Aorta (tissue), 5 donors: ENCODE measurements at places on chromosomes 7 and 10.
A peak's percentile ranks its signal among the peaks of the same experiment; 100 is the strongest.

DNA sequence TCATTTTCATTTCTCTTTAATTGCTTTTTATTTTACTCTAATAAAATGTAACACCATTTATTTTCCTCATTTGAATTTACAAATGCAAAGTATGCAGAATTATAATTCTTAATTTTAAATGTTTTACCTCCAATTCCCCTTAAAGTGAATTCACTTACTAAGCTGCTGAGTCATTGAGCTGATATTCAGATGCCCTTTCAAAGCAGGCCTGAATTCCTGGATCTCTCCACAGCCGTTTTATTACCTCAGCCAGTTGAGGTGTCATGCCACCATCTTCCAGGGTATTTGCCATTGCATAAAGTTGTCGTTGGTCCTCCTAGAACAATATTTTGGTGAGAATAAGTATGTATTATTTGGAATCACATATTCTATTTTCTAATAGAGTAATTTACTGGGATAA lies 33.2 kb downstream of the GNAT3 start:
- no peak for DNase-seq

DNA sequence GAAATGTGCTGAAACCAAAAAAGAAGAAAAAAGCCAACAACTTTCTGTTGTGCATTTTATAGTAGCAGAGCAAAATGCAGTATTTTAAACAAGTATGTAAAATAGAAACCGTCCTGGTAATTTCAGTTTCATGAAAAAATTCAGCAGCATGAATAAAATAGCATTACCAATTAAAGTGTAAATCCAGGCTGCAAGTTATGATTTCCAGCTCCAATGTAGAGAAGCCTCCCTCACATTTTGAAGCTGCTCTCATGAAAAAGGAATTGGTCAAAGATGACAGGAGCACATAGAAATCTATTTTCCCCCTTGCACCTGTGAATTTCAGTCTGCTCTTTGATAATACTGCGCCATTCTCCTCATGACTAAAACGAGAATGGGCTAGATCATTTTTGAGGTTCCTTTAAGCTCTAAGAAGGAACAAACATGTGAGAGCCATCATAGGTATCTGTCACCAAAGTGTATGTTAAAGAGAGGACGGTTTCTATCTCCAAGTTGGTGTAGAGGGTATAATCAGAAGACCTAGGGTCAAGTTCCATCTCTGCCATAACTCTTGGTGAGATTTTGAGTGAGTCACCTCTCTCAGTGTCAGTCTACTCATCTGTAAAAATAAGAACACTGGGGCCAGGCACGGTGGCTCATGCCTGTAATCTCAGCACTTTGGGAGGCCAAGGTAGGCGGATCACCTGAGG lies 107.5 kb downstream of the MTPAP start:
- no peak for DNase-seq

- DNase-seq = no peak
Measured at GRCh38 chr10:14413523-14413922, 82.8 kb upstream of the FRMD4A start.

DNA sequence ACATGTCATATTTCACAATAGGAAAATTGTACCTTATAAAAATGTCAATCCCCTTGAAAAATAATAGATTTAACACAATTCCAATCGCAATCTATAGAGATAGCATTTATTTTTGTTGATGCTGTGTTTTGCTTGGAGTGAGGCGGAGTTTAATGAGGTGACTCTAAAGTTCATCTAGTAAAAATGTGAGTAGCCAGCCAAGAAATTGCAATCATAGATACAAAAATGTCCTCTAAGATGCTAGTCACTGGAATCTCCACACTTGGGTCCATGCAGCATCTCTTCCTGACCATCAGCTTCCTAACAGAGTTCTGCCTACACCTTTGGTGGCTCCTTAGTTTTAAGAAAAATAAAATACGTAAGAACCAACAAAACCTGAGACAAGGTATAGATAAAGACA lies 44.9 kb downstream of the GLI3 start:
- no peak for DNase-seq

GRCh38 chr10:5942001-5942400 lies 35.3 kb downstream of the IL15RA start:
- peak; percentile 74 for DNase-seq

DNA sequence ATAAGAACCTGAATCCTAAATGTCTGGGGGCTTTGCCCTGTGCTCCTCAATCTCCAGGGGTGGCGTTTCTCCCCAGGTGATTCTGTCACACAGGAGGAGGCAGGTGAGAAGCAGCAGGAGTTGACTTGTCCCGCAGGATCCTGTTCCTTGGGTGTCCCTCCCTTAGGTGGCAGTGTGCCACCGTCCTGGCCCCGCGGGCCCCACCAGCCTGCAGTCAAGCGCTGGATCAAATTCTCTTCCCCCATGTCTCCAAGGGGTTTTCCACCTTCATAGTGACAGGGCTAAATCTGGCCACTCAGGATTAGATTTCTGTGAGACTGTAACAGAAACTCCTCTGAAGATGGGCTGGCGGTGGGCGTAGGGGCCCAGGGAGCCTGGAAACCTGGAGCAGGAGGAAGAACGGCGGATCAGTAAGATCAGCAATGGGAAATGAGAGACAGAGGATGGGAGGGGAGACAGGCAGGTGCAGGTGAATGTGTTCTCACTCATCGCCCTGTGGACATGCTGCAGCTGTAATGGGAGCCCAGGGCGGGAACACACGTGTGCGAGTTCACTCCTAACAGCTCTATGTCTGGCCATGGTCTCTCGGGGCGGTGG lies 329.2 kb upstream of the COBL start:
- no peak for DNase-seq

- no peak for DNase-seq
Measured at GRCh38 chr10:67612577-67613537, 83.1 kb downstream of the CTNNA3 start.

GRCh38 chr7:96822824-96823223 lies 113.2 kb upstream of the SEM1 start:
- no peak for DNase-seq

DNA sequence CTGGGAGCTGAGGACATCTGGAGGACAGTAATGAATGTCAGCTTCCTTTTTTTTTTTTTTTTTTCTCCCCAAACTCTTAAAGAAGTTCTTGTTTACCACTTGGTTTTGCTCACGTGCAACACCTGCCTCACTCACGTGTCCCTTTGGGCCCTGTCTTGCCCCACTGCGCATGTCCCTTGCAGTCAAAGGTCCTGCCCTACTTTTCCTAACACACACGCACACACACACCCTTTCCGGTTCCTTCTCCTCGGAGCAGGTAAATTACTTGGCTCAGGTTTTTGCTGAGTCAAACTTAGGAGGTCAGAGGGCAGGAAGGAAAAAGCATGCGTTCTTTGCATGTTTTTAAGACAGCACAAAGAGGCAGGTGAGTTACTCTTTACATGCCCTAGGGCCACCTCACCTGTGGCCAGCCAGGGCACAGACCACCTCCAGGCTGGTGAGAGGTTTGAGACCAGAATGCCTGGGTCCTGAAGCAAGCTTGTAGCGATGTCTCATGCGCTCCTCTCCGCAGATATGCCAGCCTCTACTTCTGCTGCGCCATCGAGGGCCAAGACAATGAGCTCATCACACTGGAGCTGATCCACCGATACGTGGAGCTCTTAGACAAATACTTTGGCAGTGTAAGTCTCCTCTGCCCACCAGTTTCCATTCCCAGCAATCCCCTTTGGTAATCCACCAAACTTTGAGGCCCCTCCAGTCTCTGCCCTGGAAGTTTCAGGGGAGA lies 2.8 kb downstream of the AP1S1 start:
- no peak for DNase-seq

- peak; percentile 89 for DNase-seq
Measured at GRCh38 chr7:36280840-36281812, 108.5 kb upstream of the ANLN start.

DNA sequence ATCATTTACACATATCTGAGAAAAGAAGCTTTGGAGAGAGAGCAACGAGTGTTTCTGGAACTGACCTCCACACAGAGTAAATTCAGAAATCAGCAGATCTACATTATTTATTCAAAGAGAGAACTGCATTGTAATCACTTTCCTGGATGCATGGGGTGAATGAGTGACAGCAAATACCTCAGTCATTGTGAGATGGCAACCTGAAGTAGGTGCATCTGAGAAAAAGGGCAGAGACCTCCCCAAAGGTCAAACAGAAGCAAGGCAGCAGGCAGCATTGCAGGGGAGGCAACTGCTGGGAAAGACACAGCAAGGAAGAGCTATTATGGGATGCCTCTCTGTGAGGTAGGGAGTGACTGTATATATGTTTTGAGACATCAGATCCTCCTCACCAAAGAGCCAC lies 26.5 kb upstream of the SMIM30 start:
- DNase-seq = no peak

- DNase-seq = no peak
Measured at GRCh38 chr7:32223071-32223650, 153.0 kb upstream of the PDE1C start.

- no peak for DNase-seq
Measured at GRCh38 chr7:106916679-106917078, 51.6 kb downstream of the PIK3CG start.
